Kidney epithelial cell (primary cell): ENCODE measurements at places on chromosomes 1 and 21.
A peak's percentile ranks its signal among the peaks of the same experiment; 100 is the strongest.

DNA sequence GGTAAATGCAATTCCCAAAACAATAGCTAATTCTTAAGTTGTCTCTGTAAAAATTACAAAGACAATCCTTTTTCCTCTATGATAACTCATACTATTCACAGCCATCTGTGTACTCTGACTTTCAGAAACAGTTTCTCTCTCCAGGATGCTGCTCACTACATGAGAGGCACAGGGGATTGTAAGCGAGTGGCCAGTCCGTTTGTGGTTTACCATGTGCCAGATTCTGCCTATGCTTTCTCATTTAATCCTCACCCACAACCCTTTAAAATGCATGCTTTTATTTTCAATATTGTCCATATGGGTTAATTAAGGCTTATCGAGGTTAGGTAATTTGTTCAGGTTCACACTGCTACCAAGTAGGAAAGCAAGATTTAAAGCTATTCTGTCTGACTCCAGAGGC lies 23.0 kb downstream of the RGS1 start:
- no peak for DNase-seq

- DNase-seq: no peak
These were observed 82.2 kb downstream of the LMO4 start for GRCh38 chr1:87410776-87411480.

GRCh38 chr1:167430134-167430848 lies 88.0 kb downstream of the CD247 start:
- DNase-seq: no peak

- no peak for DNase-seq
These were observed 364.5 kb upstream of the DAB1 start for GRCh38 chr1:57788313-57788712.

GRCh38 chr1:151418081-151418480 lies 18.7 kb downstream of the PSMB4 start:
- no peak for DNase-seq

DNA sequence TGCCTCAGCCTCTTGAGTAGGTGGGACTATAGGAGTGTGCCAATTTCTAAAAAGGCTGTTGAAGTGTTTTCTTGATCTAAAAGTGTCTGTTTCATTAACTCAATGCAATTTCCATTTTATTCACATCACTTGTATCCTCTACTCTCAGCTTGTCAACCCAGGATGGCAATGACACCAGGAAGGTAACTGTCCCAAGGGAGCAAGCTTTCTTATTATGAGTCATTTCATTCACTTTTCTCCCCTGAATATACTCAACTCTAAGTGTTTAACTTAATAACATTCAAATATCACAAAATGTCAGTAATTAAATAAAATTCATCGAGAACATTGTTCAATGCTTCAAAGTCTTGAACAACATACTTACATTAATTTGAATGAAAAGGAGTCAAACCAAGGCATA lies 22.9 kb upstream of the GFI1 start:
- no peak for DNase-seq

GRCh38 chr1:64505232-64505943 lies 35.5 kb downstream of the CACHD1 start:
- no peak for DNase-seq

DNA sequence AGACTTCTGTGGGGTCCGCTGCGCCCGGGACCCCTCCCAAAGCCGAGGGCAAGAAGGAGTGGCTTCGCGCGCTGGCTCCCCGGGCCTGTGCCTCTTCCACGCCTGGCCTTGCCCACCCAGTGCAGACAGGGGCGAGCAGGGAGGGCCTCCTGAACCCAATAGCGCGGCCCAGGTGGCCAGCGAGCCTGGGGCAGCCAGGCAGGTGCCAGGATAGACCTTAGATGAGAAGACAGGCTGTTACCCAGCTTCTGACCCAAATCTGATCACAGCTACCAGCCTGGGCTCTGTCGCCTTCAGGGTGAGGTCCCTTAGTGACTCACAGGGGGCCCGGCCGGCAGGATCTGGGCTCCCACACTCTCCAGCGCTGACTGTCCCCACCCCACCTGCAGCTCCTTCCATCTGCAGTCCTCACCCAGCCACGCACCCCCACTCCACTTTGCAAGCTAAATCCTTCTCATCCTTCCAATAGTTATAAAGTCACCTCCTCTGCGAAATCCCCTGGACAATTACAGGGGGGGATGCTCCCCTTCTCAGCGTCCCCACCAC lies 9.6 kb downstream of the CLEC20A start:
- DNase-seq: no peak

GRCh38 chr1:118075116-118075515 lies 109.9 kb downstream of the SPAG17 start:
- DNase-seq: no peak

- DNase-seq: no peak
These were observed 20.4 kb downstream of the C21orf91 start for GRCh38 chr21:17798796-17799195.

GRCh38 chr1:234858722-234859121 lies 248.7 kb upstream of the IRF2BP2 start:
- no peak for DNase-seq

DNA sequence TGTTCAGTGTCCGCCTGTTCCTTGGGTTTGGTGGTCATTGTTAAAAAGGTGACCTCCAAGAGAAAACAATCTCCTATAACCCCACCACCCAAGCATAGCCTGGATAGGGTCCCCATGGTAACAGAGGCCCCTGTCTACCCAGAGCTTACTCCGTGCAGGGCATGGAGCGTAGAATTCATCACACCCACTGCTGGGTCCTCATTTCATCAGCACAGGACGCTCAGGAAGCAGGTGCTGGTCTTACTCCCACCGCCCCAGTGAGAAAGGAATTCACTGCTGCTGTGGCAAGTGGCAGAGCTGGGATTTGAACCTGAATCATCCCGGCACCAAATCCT lies 37.0 kb downstream of the ARHGEF10L start:
- no peak for DNase-seq

- no peak for DNase-seq
These were observed 17.8 kb downstream of the OR2B11 start for GRCh38 chr1:247440001-247440620.

- no peak for DNase-seq
These were observed 31.6 kb downstream of the TGFB2 start for GRCh38 chr1:218376722-218377121.

GRCh38 chr1:67126111-67126746 lies 8.5 kb downstream of the C1orf141 start:
- DNase-seq: no peak

GRCh38 chr1:221794079-221794670 lies 52.3 kb upstream of the DUSP10 start:
- DNase-seq: peak; percentile 34

- no peak for DNase-seq
These were observed 14.7 kb upstream of the CFAP126 start for GRCh38 chr1:161382214-161383019.

- DNase-seq: no peak
These were observed 846 bp downstream of the HMGB4 start for GRCh38 chr1:33864460-33865389.

GRCh38 chr1:207291723-207292122 lies 29.8 kb upstream of the CD55 start:
- no peak for DNase-seq

GRCh38 chr1:228142155-228142691 lies 2.1 kb downstream of the GUK1 start:
- DNase-seq: no peak

- no peak for DNase-seq
These were observed 10.3 kb upstream of the KCNE1 start for GRCh38 chr21:34522284-34522683.

DNA sequence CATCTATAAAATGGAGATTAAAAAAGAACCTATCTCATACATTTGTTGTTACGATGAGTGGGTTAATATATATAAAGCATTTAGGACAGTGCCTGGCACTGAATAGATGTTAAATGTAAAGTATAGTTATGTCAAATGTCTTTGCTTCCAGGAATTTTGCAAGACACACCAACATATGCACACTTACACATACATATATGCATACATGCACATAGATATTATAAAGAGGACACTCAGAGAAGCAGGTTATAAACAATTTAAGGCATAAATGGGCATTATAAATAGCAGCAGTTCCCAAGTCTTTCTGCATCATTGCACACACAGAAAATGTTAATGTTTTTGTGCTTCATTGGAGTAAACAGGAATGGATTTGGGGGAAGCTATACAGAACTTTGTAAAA lies 13.3 kb downstream of the CYP4X1 start:
- DNase-seq: no peak

DNA sequence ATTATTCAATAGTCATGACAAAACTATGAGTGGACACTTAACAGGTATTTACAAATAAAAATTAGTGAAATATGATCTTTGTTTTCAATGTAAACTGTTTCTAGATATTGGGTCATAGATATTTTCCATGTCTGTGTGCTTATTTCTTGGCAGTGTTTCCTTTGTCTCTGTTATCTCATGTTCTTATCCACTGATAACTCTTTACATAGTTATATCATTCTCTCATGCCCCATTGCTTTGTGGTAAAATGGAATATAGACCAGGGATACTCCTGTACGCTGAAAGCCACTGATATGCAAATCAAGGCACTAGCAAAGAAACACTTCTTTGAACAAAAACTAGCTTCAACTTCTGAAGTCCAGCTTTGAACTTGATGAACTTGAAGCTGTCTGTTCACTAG lies 113.1 kb downstream of the ITSN1 start:
- no peak for DNase-seq

- DNase-seq: no peak
These were observed 57.3 kb upstream of the BCAR3 start for GRCh38 chr1:93738926-93739325.

- DNase-seq: no peak
These were observed 14.2 kb downstream of the CAPN2 start for GRCh38 chr1:223726380-223727001.

GRCh38 chr1:209879539-209879938 lies 51.8 kb downstream of the UTP25 start:
- peak; percentile 75 for DNase-seq

DNA sequence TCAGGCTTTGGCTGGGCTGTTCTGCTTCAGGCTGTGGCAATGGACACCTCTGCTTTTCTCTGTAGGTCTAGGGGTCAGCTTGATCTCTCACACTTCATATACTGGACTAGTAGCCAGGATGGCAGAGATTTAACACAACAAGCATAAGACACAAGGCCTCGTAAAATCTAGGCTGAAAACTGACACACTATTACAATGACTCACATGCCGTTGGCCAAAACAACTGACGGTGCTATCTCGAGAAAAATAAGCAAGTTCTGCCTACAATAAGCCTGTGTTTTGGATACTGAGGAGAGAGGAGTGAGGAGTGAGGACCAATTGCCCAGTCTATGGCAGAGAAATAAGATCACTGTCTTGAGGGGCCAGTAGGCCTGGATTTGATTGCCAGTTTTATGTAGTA lies 840.7 kb upstream of the ADAMTS5 start:
- no peak for DNase-seq

- no peak for DNase-seq
These were observed 664 bp downstream of the LRRC47 start for GRCh38 chr1:3795453-3796214.

DNA sequence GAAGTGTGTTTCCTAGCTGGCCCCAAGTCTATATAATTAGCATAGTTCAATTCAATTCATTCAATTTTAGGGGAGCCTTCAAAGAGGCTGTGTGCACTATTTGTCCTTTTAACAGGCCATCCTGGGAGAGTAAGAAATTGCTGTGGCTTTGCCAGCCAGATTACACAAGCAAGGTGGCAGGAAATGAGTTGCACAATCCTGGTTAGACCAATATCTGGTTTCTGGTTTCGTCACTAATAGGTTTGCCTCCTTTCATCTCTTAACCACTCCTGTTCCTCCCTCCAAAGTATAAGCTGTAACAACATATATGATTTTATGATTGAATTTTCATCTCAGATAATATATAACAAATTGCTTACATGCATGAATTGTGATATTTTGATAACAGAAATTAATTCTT lies 84.1 kb upstream of the NEGR1 start:
- peak; percentile 48 for DNase-seq

GRCh38 chr1:245684166-245684565 lies 529.4 kb downstream of the KIF26B start:
- no peak for DNase-seq

- DNase-seq: no peak
These were observed 31.7 kb upstream of the KHDRBS1 start for GRCh38 chr1:31981972-31982371.

DNA sequence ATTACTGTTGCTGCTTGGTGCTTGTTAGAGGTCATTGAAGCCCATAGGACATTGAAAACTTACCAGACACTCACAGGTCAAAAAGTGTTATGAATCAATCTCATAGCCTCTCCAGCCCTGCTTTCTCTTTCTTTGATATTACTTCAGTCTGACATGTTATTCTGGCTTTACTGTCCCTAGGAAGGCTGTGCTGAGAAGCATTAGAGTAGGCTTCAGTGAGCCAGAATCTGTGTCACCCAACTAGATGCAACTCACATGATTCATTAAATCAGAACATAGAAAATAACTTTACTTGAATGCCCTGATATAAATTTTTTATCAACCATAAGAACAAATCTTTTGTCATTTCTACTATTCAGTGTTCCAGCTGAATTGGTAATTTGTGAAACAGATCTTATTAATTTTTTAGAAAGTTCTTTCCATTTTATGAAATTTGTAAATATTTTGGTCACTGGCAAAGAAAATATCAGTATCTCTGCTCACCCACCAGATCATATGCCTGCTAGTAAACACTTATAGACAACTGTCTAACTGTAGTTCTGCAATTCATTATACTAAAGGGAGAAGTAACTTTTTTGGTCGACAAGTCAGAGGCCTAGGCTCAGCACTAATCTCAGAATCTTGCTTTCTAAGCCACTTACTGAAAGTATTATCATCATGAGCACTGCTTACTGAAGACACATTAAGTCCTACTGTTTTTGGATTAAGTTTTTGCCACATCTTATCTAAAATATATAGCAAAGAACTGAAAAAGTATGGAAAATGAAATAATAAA lies 48.2 kb downstream of the RPAP2 start:
- no peak for DNase-seq

DNA sequence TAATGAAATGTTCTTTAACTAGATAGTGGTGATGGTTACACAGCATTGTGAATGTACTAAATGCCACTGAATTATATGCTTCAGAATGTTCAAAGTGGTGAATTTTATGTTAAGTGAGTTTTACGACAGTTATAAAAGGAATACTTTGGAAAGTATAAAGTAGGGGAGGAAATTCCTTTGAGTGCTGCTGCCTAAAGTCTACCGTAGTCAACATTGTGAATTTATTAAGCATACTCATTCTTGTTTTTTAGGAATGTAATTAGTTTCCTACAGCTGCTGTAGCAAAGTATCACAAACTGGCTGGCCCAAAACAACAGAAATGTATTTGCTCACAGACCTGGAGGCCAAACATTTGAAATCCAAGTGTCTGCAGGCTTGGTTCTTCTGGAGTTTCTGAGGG lies 73.0 kb downstream of the SWT1 start:
- DNase-seq: no peak
